Progenitor cell of endocrine pancreas (in vitro differentiated cells): ENCODE measurements at places on chromosomes 4 and X. TPM values are rescaled to one million over a fixed set of nuclear protein-coding genes. Genes with fewer than 3 reads are reported as not detected.

The RAI2 gene
- 7.0 and 7.2 TPM in 2 replicates for total RNA-seq

The CENPVL3 gene
- 4.6 and 5.4 TPM in 2 replicates for total RNA-seq

- no peak for DNase-seq
Measured at GRCh38 chr4:64584125-64584524, 174.9 kb upstream of the TECRL start.

DNA sequence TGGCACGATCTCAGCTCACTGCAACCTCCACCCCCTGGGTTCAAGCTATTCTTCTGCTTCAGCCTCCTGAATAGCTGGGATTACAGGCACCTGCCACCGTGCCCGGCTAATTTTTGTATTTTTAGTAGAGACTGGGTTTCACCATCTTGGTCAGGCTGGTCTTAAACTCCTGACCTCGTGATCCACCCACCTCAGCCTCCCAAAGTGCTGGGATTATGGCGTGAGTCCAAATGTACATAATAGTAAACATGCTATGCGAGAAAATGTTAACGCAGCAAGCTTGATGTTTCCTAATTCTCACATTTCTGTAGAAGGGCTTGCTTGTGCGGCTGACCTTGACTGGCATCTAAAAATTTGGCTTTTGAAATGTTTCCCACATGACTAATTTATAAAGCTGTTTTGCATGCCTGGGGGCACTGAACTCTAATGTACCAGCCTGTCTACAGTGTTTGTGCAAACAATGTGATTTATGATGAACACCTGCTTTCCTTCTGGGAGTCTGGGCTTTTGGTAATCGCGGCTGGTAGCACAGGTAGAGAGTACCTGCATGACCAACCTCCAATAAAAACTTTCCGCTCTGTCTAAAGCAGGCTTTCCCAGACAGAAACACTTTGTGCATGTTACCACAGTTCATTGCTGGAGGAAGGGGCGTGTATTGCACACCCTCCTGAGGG, 216.8 kb downstream of the IL15 start:
- DNase-seq, result no peak

- DNase-seq, result no peak
Measured at GRCh38 chrX:53440621-53441517, 6.7 kb upstream of the HSD17B10 start.
